Sigmoid colon (tissue), 7 donors: ENCODE measurements at places on chromosomes 1 and 21.

GRCh38 chr1:235113183-235113917 lies 15.3 kb downstream of the TOMM20 start:
- no peak overlapping the region for H3K4me3 ChIP-seq
- peaks cover 33% of the 10 kb centered on the region for H3K36me3 ChIP-seq
- no peaks in the 10 kb centered on the region for H3K4me1 ChIP-seq

- no peaks in the 10 kb centered on the region for H3K27me3 ChIP-seq
- no peaks in the 10 kb centered on the region for H3K4me1 ChIP-seq
- no peak overlapping the region for H3K4me3 ChIP-seq
- no peak overlapping the region for H3K27ac ChIP-seq
- no peak for DNase-seq
Observed at GRCh38 chr1:237732657-237733056, 158.1 kb downstream of the ZP4 start.

DNA sequence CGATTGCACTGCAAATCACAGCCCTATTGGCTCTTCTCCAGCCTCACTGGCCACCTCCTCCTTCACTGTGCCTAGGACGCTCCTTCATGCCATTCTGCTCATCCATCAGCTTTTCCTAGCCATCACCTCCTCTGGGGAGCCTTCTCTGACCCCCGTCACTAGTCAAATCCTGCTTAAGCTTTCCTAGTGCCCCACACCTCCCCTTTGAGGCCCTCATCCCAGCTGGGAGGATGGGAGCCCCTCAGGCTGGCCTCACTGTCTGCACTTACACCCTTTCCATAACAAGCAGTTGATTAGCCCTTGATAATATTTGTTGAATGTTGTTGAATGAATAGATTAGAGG lies 50.7 kb downstream of the KLHDC7A start:
- H3K4me3 ChIP-seq: no peak overlapping the region
- H3K27me3 ChIP-seq: no peaks in the 10 kb centered on the region
- no peaks in the 10 kb centered on the region for H3K36me3 ChIP-seq
- H3K4me1 ChIP-seq: no peaks in the 10 kb centered on the region
- H3K27ac ChIP-seq: no peak overlapping the region

DNA sequence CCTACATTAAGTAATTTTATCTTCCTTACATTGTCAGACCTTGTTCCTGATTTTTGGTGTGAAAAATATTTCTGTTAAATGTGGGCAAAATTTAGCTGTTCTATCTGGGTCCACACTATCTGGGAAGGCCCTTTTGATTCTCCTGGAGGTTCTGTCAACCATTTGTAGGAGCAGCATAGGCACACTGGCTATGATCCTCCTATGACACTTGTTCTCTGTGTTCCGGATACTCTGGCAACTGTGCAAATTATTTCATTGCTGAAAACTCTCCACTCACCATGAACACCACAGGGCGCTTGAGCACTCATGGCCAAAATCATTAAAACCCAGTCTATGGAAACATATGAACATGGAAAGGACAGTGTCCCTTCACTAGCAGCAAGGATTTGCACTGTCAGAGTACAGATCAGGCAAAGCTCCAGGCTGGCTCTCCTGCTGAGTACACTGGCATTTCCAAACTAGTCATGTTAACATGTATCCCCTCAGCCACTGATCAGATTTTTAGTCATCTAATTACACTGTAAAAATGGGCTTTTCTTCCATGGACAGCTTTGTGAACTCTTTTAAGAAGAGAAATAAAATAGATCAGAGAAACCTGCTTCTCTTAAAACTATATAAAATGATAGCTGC lies 43.9 kb upstream of the SGIP1 start:
- no peaks in the 10 kb centered on the region for H3K4me1 ChIP-seq
- no peak overlapping the region for H3K27ac ChIP-seq
- H3K36me3 ChIP-seq: no peaks in the 10 kb centered on the region
- no peak overlapping the region for H3K4me3 ChIP-seq

GRCh38 chr1:193421487-193421886 lies 235.1 kb upstream of the B3GALT2 start:
- H3K4me1 ChIP-seq: peaks cover 12% of the 10 kb centered on the region
- H3K27me3 ChIP-seq: no peaks in the 10 kb centered on the region
- H3K4me3 ChIP-seq: no peak overlapping the region
- DNase-seq: no peak
- H3K27ac ChIP-seq: no peak overlapping the region
